AG10803 (cell line): ENCODE measurements at places on chromosomes 6 and 20.
A peak's percentile ranks its signal among the peaks of the same experiment; 100 is the strongest.

DNA sequence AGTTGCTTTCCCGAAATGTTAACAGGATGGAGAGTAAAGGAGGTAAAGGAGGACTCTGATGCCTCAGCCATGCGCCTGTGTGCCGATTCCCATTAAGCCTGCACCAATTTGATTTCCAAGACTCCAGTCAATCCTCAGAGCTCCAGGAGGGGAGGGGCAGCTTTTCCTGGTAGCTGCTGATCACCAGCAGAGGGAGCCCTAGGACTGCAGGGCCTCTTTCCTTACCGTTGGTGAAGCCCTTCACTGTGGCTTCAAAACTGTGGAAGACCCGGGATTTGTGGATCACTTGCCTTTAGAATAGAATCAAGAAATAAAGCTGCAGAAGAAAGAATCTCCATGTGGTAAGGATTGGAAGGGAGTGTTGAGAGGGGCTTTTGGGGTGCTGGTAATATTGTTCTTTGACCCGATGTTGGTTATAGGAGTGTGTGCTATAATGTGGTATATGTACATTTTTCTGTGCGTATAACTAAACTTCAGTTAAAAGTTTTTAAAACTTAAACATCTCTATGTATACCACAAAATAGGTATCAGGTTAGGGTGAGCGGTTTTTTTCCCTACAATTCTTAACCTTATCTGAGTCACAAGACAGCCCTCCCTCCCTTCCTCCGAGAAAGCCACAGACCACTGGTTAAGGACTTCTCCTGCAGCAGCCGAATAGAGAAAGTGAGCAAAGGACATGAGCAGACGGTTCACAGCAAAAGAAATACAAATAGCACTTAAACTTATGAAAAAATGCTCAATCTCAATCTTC, 6.9 kb upstream of the OSER1 start:
- DNase-seq = peak; percentile 64

GRCh38 chr20:57566803-57567459, 6.0 kb downstream of the PCK1 start:
- no peak for DNase-seq

GRCh38 chr6:139800837-139801236, 426.4 kb upstream of the CITED2 start:
- DNase-seq = no peak

DNA sequence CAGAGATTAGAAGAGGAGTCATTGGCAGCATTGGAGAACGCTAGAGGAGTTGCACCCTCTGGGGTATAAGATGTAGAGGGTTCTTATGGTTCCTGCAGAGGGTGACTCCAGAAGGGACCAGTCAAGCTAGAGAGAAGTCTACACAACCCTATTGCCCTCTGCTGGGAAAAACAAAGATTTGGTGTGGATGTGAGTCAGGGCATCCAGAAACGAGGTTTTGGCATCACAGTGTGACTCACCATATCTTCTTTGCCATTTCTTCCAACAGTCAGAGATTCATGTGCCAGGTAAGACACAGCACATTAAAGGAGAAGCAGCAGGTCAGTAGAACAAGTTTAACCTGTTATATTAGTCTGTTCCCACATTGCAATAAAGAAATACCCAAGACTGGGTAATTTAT, 598.8 kb downstream of the MAFB start:
- no peak for DNase-seq

DNA sequence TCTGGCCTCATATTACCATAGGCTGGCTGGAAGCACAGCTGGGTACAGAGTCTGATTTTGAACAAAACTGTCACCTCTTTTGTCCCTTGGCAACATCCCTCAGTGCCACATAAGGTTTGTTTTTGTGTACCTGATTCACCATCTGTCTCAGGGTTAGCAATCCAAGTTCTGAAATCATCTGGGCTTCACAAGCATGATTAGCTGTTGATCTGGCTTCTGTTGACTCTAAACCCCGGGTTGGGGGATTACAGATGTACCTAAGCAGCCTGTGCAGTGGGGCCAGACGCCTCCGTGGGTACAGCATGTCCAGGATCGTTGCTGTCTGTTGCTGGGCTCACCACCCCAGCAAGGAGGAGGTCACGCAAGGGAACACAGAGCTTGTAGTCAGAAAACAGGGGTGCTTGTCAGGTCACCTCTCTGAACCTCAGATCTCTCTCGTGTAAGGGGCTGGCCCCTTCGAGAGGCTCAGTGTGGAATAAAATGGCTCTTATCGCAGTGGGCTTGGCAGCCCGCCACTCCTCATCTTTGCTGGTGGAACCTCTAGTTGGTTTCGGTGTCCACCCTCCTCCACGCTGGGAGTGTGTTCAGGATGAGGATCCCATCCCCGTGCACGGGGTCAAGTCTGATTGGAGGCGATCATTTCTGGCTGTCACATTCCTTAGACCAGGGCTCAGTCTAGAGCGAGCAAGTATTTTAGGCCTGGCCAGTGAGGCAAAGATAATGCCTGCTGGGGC, 39.2 kb upstream of the ZNF831 start:
- no peak for DNase-seq

DNA sequence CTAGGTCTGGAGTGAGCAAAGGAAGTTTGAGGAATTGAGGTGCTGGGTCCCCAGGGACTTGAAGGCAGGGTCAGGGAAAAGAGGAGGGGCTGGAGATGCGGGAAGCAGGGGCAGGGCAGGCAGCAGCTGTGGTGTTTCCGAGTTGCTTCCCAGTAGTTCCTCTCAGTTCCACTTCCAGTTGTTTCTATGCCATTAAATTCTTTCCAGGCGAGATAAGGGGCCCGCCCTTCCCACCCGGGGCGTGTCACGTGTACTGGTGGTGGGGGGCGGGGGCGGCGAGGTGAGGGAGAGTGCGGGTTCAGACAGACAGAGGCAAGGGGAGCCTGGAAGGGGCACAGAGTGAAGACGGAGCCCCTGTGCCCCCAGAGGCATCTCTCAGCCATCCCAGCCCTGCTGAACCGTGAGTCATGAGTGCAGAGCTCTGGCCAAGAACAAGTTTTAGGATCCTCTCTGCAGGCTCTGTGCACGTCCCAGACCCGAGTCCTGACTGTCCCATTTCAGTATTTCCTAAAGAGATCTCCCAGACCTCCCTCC, 977 bp downstream of the TNXB start:
- peak; percentile 38 for DNase-seq
